NCI-H1436 treated with DMSO at 0.1 percent for 48 hours (cell line): ENCODE measurements at places on chromosomes 5 and 9.

- no peak for DNase-seq
Measured at GRCh38 chr9:112169368-112169767, 5.7 kb downstream of the SUSD1 start.

- no peak for DNase-seq
Measured at GRCh38 chr5:175683921-175684320, 26.1 kb downstream of the HRH2 start.

- DNase-seq, result no peak
Measured at GRCh38 chr5:148687427-148687826, 33.1 kb upstream of the HTR4 start.

GRCh38 chr5:124653666-124654065, 92.8 kb downstream of the ZNF608 start:
- no peak for DNase-seq

DNA sequence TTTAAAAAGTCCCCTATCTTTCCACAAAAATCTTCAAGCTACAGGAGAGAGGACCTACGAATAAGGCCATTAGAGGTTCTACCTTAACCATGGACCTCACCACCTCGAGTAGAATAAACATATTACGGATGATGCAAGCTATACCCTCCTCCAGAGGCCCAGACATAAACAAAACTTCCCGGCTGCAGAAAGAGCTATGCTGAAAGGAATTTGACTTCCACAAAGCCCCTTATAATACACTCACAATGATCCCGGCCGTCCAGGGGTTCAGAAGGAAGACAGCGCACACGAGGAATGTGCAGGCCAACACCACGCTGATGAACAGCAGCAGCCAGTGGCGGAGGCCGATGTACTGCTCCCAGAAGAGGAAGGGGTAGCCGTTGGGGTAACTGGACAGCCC, 59.0 kb downstream of the PTCH1 start:
- DNase-seq, result no peak
